Choroid plexus epithelial cell (primary cell): ENCODE measurements at places on chromosomes 13 and 19.

DNA sequence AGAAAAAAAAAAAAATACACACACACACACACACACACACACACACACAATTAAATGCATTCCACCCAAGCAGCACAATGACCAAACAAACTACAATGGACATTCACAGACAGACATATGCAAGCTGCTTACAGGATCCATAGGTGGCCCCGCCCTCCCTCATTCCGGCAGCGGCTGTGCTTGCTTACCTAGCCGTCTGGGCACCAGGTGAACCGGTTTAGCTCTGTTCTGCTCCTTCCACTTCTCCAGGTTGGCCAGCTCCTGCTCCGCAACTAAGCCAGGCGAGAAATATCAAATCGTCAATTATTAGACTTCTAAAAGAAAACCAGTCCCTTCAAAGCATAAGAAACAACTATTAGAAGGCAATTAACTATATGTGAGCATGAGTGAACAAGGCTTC lies 23.1 kb downstream of the EPSTI1 start:
- no peak for DNase-seq

- DNase-seq = peak; percentile 37
Observed at GRCh38 chr13:67229481-67230403, at the start of gene PCDH9. Gene PCDH9 (minus strand): TSS chr13:67230336. CDS start chr13:67228440, 1,896 bp downstream.

- no peak for DNase-seq
Observed at GRCh38 chr19:4301590-4302242, 473 bp downstream of the TMIGD2 start.

- peak; percentile 77 for DNase-seq
Observed at GRCh38 chr13:28659621-28659970, 666 bp downstream of the POMP start.

- no peak for DNase-seq
Observed at GRCh38 chr19:55621673-55622231, 2.6 kb downstream of the ZNF784 start.

DNA sequence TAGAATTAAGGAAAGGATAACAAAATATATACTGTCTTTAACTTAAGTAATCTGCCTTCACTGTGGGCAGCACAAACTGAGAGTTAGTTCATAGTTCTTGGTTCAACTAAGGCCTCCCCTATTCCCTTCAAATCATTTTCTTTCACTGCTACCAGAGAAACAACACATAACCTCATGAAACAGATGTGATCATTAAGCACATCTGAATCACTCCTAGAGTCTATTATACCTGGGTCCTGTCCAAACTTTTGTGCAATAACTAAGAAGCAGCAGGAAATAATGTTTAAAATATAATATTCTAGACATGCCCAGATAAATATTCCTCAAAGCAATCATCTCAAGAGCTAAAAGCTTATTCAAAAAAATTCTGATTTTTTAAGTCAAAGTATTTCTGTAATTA lies 62.9 kb downstream of the ZC3H13 start:
- peak; percentile 89 for DNase-seq

GRCh38 chr13:30978981-30979956 lies 46.8 kb downstream of the TEX26 start:
- DNase-seq = peak; percentile 36

- DNase-seq = no peak
Observed at GRCh38 chr13:25281935-25282332, 5.4 kb downstream of the MTMR6 start.

- DNase-seq = no peak
Observed at GRCh38 chr13:51624695-51625345, 40.6 kb downstream of the WDFY2 start.

GRCh38 chr19:13078897-13079541 lies 23.6 kb downstream of the LYL1 start:
- no peak for DNase-seq

GRCh38 chr19:13155472-13156359 lies 5.5 kb downstream of the IER2 start:
- peak; percentile 80 for DNase-seq

- no peak for DNase-seq
Observed at GRCh38 chr13:95367309-95367843, 66.1 kb upstream of the ABCC4 start.

- DNase-seq = no peak
Observed at GRCh38 chr13:99419591-99420243, 81.6 kb upstream of the TM9SF2 start.

DNA sequence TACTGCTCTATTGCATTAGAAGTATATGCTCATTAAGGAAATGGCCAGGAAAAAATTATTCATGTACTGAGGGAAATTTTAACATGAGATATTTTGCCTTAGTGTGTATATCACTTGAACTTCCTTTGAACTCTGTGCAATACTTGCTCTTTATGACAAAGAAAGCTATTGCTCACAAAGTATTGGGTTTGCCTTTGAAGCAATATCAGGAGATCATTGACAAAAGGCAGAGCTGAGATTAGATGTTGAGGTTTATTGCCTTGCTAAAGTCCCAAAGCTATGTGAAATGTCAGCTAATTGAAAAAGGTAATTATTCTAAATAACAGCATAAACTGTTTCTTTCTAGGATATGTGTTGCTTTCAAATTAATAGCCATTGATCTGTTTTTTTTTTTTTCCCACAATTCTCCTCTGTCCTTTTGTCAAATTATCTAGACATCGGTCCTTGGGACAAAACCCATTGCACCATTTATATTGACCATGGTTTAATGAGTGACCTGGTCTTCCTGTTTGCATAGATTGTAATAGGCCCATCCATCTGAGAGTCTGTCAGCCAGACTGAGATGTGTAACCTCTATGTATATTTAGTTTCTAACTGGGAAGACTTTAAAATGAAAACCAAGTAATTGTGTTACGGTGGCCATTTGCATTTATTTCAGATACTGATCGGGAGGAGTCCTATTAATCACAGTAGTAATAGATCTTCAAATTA lies 752.7 kb upstream of the GPC6 start:
- no peak for DNase-seq

GRCh38 chr13:100130930-100131511 lies 42.1 kb downstream of the PCCA start:
- DNase-seq = no peak

DNA sequence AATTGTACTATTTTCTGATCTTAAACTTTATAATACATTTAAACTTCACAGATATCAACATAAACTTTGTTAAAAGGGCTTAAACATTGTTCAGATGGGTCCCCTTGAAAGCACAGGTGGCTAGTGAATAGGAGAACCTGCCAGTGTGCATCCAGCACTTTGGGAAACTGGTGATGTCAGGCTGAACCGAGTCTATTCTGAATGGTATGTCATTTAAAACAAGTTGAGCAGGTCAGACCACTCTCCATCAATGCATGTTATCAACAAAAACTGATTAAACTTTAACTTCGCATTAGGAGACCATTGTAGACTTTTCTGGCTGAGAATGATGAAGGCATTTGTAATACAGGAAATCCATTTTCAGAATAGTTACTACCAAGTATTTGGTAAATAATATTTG lies 50.1 kb upstream of the FREM2 start:
- DNase-seq = no peak
